Pericardium fibroblast (primary cell): ENCODE measurements at places on chromosomes 6 and 20. TPM values are rescaled to one million over a fixed set of nuclear protein-coding genes. Genes with fewer than 3 reads are reported as not detected.

The TGM2 gene
- 25.2 and 150 TPM in 2 replicates for total RNA-seq

The EYS gene
- not detected in 2 replicates for total RNA-seq

The SLC12A5 gene
- total RNA-seq: 0.51 TPM in 1 of 2 replicates, not detected in the other

The GDAP1L1 gene
- not detected in 2 replicates for total RNA-seq

The SYTL3 gene
- 0.58 and 1.6 TPM in 2 replicates for total RNA-seq

The TRIM26 gene
- 16.3 and 34.9 TPM in 2 replicates for total RNA-seq

The ETV7 gene
- not detected in 2 replicates for total RNA-seq

The WFDC2 gene
- total RNA-seq: not detected in 2 replicates

The CCDC167 gene
- 33.0 and 49.8 TPM in 2 replicates for total RNA-seq

The TMEM30A gene
- 47.6 and 58.0 TPM in 2 replicates for total RNA-seq

The SPTLC3 gene
- 2.1 and 5.0 TPM in 2 replicates for total RNA-seq

The PEX3 gene
- 8.8 and 10.9 TPM in 2 replicates for total RNA-seq

The GJA10 gene
- not detected in 2 replicates for total RNA-seq

The TEAD3 gene
- 14.9 and 29.2 TPM in 2 replicates for total RNA-seq

The TENT5A gene
- total RNA-seq: 6.5 and 9.9 TPM in 2 replicates

The TRAM2 gene
- total RNA-seq: 77.6 and 92.5 TPM in 2 replicates
